ENCODE measurements at places on chromosomes 7 and 10. TPM values are rescaled to one million over a fixed set of nuclear protein-coding genes. Genes with fewer than 3 reads are reported as not detected.
A peak's percentile ranks its signal among the peaks of the same experiment; 100 is the strongest.

DNA sequence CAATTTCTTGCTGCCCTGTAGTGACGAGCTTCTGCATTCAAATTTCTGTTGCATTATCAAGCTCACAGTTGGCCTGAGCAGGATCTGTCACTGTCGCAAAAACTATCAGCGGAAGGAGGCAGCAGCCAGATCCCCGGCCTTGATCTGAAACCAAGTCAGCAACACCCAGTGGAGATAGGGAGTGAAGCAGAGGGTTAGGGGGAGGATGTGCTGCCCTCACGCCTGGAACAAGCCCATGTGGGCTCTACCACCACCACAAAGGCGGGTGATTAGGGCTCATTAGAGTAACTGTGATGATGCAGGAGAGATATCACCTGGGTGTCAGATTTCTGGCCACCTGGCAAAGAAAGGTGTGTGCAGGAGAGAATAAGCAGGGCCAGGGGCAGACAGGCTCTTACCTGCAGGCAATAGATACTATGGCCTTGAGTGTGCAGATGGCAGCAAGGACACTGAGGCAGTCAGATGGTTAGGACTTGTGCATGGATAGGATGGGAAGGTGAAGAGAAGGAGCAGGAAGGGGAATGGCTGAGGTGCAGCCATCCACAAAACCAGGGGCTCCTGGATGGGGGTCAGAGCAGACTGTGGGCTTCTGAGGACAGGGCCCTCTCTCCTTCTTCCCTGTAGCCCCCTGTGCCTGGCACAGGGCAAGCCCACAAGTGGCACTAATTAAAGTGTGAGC, 417.3 kb downstream of the RPS24 start:
- DNase-seq: no peak

GRCh38 chr7:26865094-26865388, 651 bp upstream of the SKAP2 start:
- DNase-seq: no peak

DNA sequence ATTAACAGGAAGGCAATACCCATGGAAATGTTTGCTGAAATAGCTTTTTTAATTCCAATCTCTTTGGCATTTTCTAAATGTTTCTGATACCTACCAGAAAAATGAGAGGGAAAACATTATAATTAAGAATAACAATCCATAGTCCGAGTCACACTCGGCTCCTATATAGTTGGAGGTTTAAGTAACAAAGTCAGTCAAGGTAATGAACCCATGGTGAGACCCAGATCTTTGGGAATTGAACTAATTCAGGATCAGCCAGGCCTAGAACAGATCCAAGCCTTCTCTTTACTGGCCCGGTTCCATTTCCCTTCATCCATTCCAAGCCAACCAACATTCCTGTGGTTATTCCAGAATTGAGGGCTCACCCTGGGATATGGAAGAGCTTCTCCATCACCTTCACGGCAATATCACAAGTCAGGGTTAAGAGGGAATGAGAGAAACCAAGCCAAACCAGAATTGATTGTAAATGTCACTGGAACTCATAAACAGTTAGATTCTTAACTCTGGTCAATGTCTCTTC, 28.3 kb downstream of the ABCB4 start:
- DNase-seq: no peak

GRCh38 chr10:79982362-79982800, 33.5 kb upstream of the SFTPD start:
- peak; percentile 32 for DNase-seq

DNA sequence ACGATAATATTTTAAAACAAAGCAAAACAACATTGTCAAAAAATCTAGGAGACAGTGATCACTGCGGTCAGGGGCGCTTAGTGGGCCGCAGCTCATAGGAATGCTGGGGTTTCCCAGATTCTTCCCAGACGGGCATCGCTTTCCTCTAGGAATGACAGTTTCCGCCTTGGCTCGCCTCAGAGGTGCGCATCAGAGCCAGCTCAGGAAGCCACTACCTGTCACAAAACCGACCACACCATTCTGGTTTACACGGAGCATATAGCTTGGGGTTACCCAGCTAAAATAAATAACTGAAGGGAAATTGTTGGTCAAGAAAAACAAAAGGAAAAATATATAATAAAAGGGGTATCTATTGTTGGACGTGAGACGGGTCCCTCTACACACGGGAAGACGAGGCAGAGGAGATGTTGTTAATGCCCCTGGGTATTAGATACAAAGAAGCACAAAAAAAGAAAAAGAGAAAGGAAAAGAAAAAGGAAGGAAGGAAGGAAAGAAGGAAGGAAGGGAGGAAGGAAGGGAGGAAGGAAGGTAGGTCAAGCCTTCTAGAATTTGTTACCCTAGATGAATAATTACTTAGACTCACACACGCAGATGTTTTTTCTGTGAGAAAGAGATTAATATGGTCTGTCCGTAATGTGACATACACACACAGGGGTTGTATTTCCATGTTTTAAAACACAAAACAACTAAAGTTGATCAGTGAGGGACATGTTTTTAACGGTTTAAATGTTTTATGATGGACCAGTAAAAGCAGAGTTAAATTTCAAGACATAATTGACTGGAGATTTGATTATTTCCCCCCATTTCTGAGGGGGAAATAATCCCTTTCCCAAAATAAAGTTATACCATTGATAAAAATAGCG, 292.4 kb upstream of the NFE2L3 start:
- DNase-seq: no peak

DNA sequence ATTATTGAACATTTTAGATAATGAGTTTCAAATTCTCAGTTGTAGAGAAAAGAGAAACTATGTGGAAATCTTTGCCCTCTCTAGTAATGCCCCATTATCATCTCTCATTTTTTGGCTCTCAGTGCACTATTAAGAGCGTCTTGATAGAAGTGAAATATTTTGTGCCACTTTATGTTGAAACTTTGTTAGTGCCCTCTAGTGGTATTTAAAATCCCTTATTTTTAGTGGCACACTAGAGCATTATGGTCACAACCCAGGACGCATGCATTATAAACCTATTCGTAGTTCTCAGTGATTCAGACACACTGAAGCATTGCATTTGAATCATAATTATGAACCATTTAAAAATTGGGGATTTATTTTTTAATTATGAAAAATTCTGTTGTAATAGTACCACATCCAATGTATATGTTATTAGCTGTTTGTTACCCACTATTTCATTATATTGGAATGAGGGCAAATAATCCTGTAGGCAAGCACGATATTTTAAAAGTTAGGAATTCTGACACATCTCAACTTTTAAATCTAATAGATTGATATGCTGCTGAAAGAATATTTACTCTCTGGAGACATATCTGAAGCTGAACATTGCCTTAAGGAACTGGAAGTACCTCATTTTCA, 21.9 kb downstream of the PDCD4 start:
- no peak for DNase-seq

SEMA3D gene
- total RNA-seq: not detected

DNA sequence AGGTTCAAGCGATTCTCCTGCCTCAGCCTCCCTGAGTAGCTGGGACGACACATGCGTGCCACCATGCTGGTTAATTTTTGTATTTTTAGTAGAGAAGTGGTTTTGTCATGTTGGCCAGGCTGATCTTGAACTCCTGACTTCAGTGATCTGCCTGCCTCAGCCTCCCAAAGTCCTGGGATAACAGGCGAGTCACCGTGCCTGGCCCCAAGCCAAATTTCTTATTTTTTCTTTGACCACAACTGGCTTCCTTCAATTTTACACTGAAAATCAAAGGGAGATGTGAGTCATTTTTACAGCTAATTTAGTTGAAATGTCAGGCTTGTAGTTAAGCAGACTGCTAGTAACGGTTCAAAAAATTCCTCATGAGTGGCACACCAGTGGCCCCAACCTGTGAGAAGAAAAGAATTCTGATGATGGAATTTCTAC, 7.8 kb downstream of the RNF216 start:
- DNase-seq: peak; percentile 76

DNA sequence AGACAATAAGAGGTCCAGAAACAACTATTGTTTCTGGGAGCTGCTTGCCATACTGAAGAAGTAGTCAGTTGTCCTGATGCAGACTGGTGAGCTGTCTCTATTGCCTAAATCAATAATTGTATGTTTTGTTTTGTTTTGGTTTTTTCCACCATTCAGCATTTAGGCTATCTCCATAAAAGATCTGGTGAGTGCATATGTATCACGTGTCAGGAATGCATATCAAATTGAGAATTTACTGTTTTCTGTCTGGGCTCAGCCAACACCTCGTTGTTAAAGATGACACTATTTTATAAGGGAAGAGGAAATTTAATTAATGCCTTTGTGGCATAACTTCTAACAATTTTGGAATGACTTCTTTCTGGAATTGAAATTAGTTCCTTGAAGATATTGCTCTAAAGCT, 66.2 kb downstream of the SORCS1 start:
- no peak for DNase-seq

GRCh38 chr10:87931836-87932230, 68.4 kb downstream of the PTEN start:
- no peak for DNase-seq

- DNase-seq: no peak
Measured at GRCh38 chr10:36606234-36606839, 519.1 kb upstream of the ANKRD30A start.

GRCh38 chr7:2049782-2050510, 182.8 kb downstream of the MAD1L1 start:
- DNase-seq: peak; percentile 17

STAMBPL1 gene
- 40.2 TPM for total RNA-seq

- DNase-seq: no peak
Measured at GRCh38 chr10:96973809-96974747, 142.0 kb downstream of the LCOR start.

RNLS gene
- total RNA-seq: 4.4 TPM

- no peak for DNase-seq
Measured at GRCh38 chr10:88828310-88828709, 23.3 kb downstream of the ANKRD22 start.

Measured in activated CD4-positive, alpha-beta T cell treated with anti-CD3 and anti-CD28 coated beads for 36 hours (primary cell).